ENCODE measurements at places on chromosomes 16 and 17.

DNA sequence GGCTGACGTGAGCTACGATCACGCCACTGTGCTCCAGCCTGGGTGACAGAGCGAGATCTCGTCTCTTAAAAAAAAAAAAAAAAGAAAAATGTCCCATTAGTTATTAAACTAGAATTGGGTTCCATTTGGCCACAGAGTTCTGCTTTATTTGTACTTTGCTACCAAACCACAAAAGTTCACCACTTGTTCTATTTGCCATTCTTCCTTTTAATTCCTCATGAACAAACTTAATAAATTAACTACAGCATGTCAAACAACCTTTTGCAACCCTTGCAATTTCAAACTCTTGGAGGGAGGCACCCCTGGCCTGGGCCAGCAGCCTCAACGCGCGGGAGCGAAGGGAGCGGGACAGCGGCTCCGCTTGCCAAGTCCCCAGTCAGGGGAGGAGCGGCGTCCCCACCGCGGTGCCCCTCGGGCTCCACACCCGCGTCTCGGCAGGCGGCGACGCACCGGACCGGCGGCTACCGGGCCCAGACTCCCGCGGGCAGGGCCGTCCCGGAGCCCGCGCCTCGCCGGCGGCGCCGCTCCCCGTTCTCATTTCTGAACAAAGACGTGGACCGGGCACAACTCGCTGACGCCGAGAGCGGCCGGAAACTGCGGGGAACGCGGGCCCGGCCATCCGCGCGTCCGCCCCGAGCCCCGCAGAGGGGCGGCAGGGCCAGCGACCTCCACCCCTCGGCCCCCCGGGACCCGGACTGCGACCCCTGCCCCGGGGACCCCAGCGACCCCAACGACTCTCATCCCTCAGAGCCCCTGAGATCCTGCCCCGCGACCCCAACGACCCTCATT lies 775 bp downstream of the CYTH1 start:
- DNase-seq = peak; percentile 76

DNA sequence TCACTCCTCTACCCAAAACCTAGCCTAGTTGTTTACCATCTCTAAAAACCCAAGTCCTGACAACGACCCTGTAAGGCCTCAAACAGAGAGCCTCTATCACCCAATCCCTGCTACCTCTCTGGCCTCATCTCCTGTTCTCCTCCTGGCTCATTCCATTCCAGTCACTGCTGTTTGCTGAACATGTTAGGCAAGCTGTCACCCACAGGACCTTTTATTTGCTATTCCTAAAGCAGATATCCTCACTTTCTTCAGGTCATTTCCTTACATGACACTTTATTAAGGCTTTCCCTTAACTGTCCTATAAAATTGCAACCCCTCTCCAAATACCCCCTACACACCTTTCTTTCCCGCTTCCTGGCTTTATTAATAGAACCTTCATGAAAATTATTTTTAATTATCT lies 85.1 kb downstream of the KANSL1 start:
- no peak for DNase-seq

DNA sequence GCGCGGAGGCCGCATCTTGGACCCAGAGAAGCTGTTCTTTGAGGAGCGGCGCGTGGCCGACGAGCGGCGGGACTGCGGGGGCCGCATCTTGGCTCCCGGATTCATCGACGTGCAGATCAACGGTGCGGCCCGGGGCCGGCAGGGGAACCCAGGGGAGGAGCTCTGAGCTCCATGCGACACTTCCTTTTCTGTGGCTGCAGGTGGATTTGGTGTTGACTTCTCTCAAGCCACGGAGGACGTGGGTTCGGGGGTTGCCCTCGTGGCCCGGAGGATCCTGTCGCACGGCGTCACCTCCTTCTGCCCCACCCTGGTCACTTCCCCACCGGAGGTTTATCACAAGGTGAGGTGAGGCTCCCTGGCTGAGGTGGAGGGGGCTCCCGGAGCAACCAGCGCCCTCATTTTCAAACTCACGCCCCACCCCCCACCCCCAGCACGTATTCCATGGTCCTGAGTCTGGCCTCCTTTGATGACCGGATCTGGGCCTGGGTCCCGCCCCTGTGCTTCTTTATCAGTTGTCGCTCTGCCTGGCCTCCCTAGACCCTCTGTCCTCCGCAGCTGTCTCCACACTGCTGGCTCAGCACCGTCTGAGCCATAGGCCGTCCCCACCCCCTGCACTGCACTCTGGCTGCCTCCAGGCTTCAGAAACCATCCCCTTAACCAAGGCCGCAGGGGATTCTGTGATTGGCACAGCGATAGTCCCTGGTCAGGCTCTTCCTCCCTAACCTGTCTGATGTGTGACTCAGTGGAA lies 787 bp downstream of the AMDHD2 start:
- DNase-seq = peak; percentile 34

DNA sequence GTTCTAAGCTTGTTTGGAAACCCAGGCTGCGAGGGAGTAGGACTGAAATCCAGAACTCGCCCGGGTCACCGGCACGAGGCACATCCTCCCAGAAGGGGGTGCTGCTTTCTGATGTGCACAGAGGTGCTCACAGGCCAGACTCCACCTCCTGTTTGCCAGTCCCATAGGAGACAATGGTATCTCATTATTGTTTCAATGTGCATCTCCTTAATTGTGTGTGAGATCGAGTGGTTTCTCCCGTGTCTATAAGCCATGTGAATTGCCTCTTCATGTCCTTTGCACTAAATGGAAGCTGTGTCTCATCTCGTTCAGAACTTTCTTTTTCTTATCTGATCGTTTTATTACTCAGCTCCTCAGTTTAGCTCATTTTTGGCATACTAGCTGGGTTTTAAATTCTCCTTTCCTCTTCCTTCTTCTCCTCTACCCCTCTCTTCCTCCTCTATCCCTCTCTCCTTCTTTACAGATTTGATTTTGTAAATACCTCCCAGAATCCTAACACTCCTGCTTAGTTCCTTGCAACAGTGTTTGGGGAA lies 32.1 kb upstream of the PRKCB start:
- peak; percentile 24 for DNase-seq

DNA sequence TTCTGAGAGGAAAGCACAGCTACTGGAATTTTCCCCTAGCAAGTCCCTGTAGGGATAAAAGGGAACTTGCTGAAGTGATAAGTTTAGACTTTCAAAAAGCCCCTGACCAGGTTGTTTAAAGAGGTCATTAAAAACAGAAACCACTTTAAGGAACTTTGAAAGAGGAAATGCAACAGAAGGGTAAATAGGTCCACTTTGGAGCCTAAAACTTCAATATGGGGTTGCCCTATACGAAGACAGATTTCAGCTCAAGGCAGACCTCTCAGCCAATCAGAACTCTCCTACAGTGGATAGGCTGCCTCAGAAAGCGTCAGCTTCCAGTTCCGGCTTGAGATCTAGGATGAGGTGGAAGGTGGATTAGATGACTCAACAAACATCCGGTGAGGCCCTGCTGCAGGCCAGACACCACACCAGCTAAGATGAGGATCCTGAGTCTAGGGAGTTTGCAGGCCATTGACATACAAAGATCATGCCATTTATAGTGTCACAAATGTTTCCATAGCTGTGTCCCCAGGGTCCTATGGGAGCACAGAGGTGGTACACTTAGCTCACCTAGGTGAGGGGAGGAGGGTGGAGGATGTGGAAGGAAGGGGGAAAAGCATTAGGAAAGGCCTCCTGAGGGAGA lies 7.9 kb upstream of the MFSD6L start:
- DNase-seq = no peak

DNA sequence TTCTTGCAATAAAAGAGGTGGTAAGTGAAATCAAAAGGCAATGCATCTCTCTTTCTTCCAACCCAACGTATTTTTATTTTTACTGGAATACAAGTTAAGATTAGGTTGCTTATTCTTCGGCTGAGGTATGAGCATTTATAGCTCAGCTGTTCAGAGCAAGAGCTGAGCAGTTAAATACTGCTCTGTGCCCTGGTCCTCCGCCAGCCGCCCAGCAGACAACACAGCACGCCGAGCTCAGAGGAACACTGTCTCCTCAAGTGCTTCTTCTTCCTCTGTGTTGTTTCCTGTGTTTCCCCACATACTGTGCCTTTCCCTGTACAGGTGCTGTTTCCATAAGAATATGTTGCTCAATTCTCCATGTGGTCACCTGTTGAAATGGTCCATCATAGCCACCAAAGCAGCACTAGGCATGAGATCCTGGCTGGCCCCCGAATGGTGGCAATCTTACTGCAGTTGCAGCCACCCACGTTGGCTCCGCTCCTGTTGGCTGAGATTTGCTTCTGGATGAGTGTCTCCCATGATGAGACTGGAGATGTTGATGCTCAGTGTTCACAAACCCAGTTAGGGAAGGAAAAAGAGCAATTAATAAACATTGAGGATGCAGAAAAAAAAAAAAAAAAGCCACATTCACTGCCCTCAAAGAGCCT lies 515.3 kb downstream of the GRIN2A start:
- no peak for DNase-seq

DNA sequence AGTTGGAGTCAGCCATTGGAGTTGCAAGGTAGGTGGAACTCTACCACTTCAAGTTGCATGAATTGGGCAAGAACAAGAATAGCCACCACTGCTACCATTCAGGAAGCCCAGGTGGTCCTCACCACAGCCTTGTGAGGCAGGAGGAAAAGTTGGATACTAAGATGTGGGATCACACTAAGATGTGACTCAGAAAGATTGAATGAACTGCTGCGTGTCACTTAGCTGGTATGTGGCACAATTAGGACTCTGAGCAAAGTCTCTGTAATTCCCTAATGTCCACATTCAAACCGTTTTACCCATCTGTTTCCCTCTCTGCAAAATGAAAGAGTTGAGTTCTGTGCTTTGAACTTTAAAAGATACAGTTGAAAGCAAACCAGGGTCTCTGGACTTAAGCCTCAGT lies 44.7 kb upstream of the HS3ST3A1 start:
- peak; percentile 3 for DNase-seq

DNA sequence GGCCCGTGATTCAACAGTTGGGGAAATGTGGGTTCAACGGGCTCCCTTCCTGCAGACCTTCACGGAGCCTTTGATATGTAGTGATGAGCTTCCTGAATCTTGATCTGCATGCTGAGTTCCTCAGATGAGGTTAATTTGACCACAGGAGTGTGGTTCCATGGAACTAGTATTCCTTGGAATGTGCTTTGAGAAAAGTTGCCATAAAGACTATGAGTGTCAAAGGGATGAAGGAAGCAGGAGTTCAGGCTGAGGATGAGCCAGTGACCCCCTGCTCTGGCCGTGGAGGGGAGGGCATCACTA lies 229.2 kb downstream of the MSI2 start:
- DNase-seq = no peak

GRCh38 chr16:12971241-12971640 lies 69.8 kb downstream of the SHISA9 start:
- DNase-seq = peak; percentile 24

GRCh38 chr16:49441366-49441780 lies 67.8 kb downstream of the C16orf78 start:
- peak; percentile 19 for DNase-seq

- DNase-seq = no peak
Measured at GRCh38 chr16:80390046-80390445, 150.7 kb upstream of the DYNLRB2 start.

DNA sequence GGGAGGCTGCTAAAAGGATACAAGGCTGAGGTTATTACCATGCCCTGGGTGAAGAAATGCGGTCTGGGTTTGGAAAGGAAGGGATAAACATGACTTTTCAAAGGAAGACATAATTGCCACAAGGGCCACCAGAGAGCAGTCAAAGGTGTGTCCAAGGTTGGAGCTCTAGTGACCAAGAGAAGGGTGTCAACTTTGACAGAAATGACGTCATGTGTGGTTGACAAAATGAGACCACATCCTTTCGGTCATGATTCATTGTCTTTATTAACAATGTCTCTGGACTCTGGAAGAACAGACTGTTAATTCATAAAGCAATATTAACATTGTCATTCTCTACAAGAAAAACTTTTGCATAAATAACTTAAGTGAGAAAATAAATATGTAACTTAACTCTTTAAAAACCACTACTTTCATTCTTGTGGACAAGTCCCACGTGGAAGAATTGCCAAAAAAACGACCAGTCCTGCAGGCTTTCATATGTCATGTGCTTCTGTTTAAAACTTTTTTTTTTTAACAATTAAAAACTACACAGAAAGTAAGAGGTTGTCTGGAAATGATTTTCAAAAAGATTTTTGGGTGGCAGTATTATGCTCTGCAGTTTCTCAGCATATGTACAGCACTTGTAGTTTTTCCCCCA lies 5.0 kb downstream of the SOST start:
- DNase-seq = no peak

- peak; percentile 30 for DNase-seq
Measured at GRCh38 chr16:29994600-29995323, 655 bp downstream of the HIRIP3 start.

- no peak for DNase-seq
Measured at GRCh38 chr16:88789594-88789993, 4.6 kb upstream of the PIEZO1 start.

DNA sequence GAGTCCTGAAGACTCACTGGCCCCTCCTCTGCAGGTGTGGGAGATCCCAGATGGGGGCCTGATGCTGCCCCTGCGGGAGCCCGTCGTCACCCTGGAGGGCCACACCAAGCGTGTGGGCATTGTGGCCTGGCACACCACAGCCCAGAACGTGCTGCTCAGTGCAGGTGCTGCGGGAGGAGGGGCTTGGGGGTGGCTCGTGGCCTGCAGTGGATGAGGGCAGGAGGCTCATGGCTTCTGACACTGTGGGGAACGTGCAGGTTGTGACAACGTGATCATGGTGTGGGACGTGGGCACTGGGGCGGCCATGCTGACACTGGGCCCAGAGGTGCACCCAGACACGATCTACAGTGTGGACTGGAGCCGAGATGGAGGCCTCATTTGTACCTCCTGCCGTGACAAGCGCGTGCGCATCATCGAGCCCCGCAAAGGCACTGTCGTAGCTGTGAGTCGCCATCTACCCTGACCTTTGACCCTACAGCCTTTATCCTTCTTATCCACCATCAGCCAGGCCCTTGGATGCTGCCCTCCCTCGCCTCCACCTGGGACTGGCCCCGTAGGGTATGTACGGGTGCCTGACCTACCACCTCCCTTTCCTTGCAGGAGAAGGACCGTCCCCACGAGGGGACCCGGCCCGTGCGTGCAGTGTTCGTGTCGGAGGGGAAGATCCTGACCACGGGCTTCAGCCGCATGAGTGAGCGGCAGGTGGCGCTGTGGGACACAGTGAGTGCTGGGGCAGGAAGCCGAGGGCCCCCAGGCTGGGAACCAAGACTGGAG lies 3.6 kb downstream of the CORO1A start:
- peak; percentile 74 for DNase-seq

- no peak for DNase-seq
Measured at GRCh38 chr16:11340710-11341109, 4.5 kb upstream of the RMI2 start.

DNA sequence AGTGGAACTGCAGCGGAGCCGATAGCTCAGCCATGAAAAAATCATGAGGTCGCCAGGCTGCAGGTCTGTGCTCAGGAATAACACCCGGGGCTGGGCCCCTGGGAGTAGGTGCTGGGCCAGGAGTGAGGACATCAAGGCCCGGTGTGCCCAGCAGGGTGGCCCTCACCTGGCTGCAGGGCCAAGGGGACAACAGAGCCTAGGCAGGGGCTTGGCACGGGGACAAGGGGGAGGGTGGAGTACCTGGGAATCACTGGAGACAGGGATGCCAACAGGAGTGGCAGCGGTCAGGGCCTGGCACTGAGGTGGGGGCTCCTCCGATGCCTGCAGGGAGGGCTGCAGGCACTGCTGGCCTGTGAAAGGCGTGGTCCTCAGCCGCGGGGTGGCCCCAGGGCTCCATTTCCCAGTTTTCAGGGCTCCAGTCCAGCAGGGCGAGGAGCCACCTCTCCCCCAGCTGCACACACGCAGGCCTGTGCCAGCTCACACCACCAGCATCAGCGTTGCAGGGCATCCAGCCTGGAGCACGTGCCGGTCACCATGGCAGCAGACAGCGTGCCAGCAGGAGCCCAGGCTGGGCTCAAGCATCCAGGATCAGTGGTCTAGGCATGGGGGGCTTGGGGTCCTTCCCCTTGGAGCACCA lies 4.7 kb upstream of the FSCN2 start:
- DNase-seq = peak; percentile 32
